ENCODE measurements at places on chromosomes 7 and 10. TPM values are rescaled to one million over a fixed set of nuclear protein-coding genes. Genes with fewer than 3 reads are reported as not detected.

Gene NPY4R2
- not detected for total RNA-seq

Gene UCN3
- not detected for total RNA-seq

Gene CALHM3
- total RNA-seq = not detected

Gene CFAP69
- 0.48 TPM for total RNA-seq

Gene BTBD16
- total RNA-seq = not detected

Gene KCP
- total RNA-seq = 0.53 TPM

Gene FOXK1
- 34.6 TPM for total RNA-seq

Gene SSBP1
- 280 TPM for total RNA-seq

Gene SPDYE5
- not detected for total RNA-seq

Gene ANKRD26
- 9.7 TPM for total RNA-seq

Gene BTAF1
- 50.0 TPM for total RNA-seq

Gene LLCFC1
- total RNA-seq = not detected

Gene KLF14
- total RNA-seq = not detected

Gene VPS37D
- 0.13 TPM for total RNA-seq

Gene PIP
- not detected for total RNA-seq

Gene PYROXD2
- total RNA-seq = 2.2 TPM

Gene PTPN20
- total RNA-seq = 1.1 TPM

Gene CHRM2
- not detected for total RNA-seq

Gene MOGAT3
- total RNA-seq = not detected

Gene C10orf71
- not detected for total RNA-seq

Gene SRGN
- total RNA-seq = 673 TPM

Gene HDAC9
- 3.2 TPM for total RNA-seq

Gene IGFBP3
- total RNA-seq = 1.3 TPM

Gene TRIM50
- not detected for total RNA-seq

Gene KIF11
- 40.7 TPM for total RNA-seq

Gene IRF5
- total RNA-seq = 6.7 TPM

Gene GARIN1A
- 0.30 TPM for total RNA-seq

Gene CPEB3
- 2.1 TPM for total RNA-seq

Gene ZNF789
- 13.1 TPM for total RNA-seq

Gene CRYGN
- total RNA-seq = not detected

Gene SFRP4
- total RNA-seq = not detected

Gene GSAP
- total RNA-seq = 0.78 TPM

Gene HTR5A
- not detected for total RNA-seq

Gene CYP3A5
- not detected for total RNA-seq

Gene LRRTM3
- not detected for total RNA-seq

Gene ELN
- total RNA-seq = 0.06 TPM

Gene DPYSL4
- total RNA-seq = 10.2 TPM

Gene CD36
- not detected for total RNA-seq

Gene AOAH
- 17.4 TPM for total RNA-seq

Gene EBLN1
- total RNA-seq = not detected

Gene GIMAP6
- total RNA-seq = 27.4 TPM

Gene PRSS2
- total RNA-seq = not detected

Gene CFAP58
- 0.23 TPM for total RNA-seq

Gene CPVL
- not detected for total RNA-seq

Gene PLEKHS1
- total RNA-seq = not detected

Gene TECTB
- not detected for total RNA-seq

Gene ZNF804B
- total RNA-seq = not detected

Data from activated CD8-positive, alpha-beta memory T cell treated with anti-CD3 and anti-CD28 coated beads for 36 hours (primary cell).